ENCODE measurements at places on chromosomes 3 and 15. TPM values are rescaled to one million over a fixed set of nuclear protein-coding genes. Genes with fewer than 3 reads are reported as not detected.

ACKR4 gene
- not detected for total RNA-seq

SLC22A14 gene
- total RNA-seq: not detected

CPNE9 gene
- total RNA-seq: 0.40 TPM

ATP2B2 gene
- not detected for total RNA-seq

ANKRD34C gene
- not detected for total RNA-seq

TMED3 gene
- total RNA-seq: 55.5 TPM

KNL1 gene
- total RNA-seq: 22.1 TPM

GOLGA8R gene
- 0.34 TPM for total RNA-seq

FBXL22 gene
- 0.92 TPM for total RNA-seq

LRTM1 gene
- not detected for total RNA-seq

RPL14 gene
- total RNA-seq: 2,812 TPM

LRRC3B gene
- not detected for total RNA-seq

GOLGB1 gene
- total RNA-seq: 13.3 TPM

CCDC39 gene
- not detected for total RNA-seq

PP2D1 gene
- total RNA-seq: not detected
